Pancreas (tissue), 10 donors: ENCODE measurements at places on chromosomes 5 and 9.

DNA sequence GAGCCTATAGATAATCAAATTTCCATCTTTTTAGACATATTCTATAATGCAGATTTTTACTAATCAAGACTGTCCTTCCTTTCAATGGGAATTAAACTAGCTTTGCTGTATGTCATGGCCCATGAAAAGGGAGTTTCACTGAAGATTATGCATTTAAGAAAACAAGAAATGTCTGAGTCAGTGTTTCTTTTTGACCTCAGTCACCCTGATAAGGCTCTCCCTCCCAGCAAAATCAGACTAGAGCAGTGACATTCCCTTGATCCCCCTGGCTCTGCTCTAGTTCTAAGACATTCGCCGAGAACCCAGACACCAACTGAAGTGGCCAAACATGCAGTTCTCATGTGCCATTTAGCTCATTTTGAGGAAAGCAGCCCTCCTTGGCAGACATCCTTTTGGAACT is 442.0 kb downstream of the ACTL7B start:
- no peak for DNase-seq

- no peak for DNase-seq
Observed at GRCh38 chr5:27010646-27011045, 27.7 kb downstream of the CDH9 start.

- DNase-seq: no peak
Observed at GRCh38 chr9:4038182-4038723, 261.6 kb downstream of the GLIS3 start.

GRCh38 chr9:132190966-132191365 is 29.1 kb downstream of the NTNG2 start:
- no peak for DNase-seq

GRCh38 chr5:59069438-59070079 is 486.7 kb downstream of the RAB3C start:
- DNase-seq: no peak

GRCh38 chr5:78404682-78405293 is 44.4 kb downstream of the SCAMP1 start:
- no peak for DNase-seq

DNA sequence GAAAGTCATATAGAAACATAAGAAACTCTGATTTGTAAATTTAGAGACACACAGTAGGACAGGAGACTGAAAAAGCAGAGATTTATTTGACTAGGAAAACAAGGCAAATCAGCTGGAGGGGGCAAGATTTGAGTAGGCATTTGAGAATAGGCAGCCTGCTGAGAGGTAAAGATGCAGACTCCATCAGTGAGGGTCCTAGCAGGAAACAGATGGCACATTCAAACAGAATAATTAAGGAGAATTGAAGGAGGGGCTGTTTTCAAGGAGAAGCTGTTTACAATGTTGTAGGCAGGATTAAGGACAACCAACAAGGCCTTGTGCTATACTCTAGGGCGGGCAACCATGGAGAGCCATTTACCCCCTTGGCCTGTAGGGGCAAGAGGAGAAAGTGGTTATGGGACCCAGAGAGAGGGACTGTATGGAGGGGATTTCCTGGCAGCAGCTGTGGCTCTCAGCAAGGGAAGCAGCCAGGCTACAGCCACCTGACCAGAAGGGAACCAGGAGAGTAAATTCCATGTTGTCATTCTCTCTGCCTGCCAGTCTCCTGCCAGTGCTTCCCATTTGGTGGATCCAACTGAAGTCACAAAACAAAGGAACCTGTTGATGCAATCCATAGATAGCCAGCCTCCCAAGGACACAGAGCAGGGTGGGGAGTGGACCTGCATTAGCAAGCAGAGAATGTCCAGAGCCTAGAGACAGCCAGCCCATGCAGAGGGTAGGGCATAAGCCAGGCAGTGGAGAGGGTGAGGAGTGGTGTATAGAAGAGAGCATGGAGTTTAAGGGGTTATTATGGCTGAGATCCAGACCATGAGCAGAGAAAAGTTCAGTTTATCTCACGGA is 38.2 kb downstream of the PAPPA start:
- DNase-seq: no peak

- no peak for DNase-seq
Observed at GRCh38 chr5:138809391-138809790, 56.2 kb downstream of the CTNNA1 start.

- DNase-seq: no peak
Observed at GRCh38 chr5:88765798-88766197, 117.2 kb downstream of the MEF2C start.
